ENCODE measurements at places on chromosomes 13 and 19. TPM values are rescaled to one million over a fixed set of nuclear protein-coding genes. Genes with fewer than 3 reads are reported as not detected.

DNA sequence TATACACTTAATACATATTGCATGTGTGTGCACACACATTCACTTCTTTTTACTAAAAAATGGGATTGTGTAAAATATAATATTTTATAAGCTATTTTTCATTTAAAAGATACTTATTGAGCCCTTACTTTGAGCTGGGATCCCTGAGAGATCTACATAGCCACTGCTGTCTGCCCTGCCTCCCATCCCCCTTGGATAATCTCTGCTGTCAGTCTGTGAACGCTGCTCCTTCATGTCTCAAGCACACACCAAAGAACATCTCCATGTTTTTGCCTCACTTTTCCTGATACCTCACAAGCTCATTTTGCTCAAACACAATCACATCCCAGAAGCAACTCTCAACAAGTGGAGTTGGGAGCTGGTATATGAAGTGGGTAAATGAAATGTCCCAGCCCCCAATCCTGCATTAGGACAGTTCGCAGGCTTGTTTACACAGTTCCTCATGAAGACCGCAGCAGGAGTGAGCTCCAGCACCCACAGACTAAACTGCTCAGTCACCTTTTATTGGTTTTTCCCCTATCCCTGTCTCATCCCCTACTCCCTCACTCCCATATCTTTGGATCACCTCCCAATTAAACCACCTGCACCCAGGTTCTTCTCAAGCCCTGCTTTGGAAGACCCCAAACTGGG lies 108.3 kb upstream of the FRY start:
- DNase-seq = no peak

DNA sequence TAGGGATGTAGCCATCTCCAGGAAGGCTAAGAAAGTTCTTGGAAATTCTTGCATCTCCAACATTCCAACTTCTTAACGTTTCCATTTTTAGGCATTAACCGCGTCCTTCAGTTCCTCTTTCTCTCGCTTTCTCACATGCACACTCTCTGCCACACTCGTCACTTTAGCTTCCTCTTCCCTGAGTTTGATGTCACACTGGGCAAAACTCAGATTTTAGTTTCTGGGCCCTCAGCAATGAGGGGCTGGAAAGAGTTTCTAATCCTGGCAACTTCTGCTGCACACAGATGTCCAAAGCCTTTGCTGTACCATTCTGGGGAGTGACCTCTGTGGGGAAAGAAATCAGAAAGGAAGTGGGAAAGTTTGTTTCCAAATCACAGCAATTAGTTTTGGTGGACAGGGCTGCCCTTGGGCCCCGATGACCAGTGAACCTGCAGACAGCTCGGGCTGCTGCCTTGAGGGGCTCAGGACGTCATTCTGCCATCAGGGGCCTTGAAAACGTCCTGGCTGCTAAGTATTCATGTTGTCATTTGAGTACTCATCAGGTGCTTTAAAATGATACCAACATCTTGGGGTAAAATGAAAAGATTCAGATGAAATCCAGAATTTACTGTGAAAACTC lies 89.3 kb downstream of the KL start:
- DNase-seq = no peak

- DNase-seq = no peak
These were observed 185.0 kb downstream of the ZNF536 start for GRCh38 chr19:30557212-30557611.

DNA sequence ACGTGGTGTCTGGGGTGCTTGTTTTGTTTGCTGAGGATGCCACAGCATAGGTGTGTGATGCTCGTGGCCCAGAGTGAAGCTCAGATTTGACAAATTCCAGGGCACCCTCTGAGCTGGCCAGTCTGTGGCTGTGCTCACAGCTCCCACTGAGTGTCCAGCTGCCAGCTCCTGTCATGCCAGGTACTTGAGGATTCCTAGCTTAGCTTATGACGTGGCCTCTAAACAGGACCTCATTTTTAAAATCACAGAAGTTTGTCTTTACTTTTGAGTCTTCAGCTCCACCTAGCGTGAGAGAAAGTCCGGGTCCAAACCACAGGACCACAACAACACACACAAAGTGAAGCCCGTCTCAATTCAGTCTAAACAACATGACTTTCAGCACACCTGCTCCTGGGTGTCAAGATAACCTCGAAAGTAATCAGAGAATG lies 117.3 kb downstream of the RAB20 start:
- DNase-seq = no peak

GRCh38 chr19:3881272-3882040 lies 971 bp downstream of the ATCAY start:
- no peak for DNase-seq

GRCh38 chr19:31512181-31512970 lies 163.1 kb upstream of the TSHZ3 start:
- no peak for DNase-seq

GRCh38 chr19:12727745-12728433 lies 4.2 kb upstream of the TNPO2 start:
- DNase-seq = no peak

- DNase-seq = no peak
These were observed 65.7 kb downstream of the SPACA7 start for GRCh38 chr13:112441779-112442310.

GRCh38 chr13:22091971-22092300 lies 421.1 kb downstream of the FGF9 start:
- DNase-seq = no peak

DNA sequence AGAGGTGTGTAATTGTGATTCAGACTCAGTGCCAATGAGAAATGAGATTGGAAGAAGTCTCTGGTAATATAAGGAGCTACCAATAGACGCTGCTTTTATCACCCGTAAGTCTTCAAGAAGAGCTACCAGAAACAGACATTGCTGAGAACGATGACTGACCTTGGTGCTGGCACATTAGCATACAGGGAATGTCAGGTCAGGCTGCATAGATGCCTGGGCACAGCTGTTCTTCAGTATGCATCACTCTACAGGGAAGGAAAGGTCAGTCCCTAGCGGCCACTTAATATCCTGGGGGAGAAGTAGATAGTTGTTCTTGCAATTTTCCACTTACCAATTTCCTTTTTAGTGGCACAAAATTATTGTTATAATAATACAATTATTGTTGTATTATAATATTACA lies 380.4 kb downstream of the PCDH9 start:
- no peak for DNase-seq

DNA sequence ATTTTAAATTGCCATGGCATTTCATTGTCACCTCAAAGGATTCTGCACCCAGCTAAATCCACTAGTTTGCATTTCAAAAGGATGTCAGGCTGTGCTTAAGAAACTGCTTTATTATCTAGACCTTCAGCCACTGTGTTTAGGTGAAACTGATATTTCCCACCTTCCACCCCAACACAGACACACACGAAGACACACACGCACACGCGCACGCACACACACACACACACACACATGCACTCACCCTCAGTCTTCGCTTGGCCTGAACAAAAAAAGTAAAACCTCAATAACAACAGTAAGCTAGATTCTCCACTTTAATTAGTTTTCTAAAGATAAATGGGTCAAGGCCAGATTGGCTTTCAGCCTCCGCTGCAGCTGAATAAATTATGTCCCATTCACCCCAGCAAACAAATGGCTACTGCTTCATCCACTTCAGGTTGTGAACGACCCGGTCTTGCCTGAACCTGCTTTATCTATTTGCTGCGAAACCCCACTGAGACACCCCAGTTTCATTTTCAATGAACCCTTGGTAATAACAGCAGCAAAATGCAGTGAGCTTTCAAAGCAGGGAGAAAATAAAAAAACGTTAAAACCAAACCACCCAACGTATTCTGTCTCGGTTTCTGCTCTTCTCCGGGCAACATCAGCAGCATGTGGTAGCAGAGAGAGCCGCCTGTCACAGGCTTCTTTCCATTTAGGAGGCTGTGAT lies 166.8 kb downstream of the DCT start:
- DNase-seq = no peak

GRCh38 chr19:55080968-55081769 lies 5.5 kb downstream of the EPS8L1 start:
- no peak for DNase-seq

DNA sequence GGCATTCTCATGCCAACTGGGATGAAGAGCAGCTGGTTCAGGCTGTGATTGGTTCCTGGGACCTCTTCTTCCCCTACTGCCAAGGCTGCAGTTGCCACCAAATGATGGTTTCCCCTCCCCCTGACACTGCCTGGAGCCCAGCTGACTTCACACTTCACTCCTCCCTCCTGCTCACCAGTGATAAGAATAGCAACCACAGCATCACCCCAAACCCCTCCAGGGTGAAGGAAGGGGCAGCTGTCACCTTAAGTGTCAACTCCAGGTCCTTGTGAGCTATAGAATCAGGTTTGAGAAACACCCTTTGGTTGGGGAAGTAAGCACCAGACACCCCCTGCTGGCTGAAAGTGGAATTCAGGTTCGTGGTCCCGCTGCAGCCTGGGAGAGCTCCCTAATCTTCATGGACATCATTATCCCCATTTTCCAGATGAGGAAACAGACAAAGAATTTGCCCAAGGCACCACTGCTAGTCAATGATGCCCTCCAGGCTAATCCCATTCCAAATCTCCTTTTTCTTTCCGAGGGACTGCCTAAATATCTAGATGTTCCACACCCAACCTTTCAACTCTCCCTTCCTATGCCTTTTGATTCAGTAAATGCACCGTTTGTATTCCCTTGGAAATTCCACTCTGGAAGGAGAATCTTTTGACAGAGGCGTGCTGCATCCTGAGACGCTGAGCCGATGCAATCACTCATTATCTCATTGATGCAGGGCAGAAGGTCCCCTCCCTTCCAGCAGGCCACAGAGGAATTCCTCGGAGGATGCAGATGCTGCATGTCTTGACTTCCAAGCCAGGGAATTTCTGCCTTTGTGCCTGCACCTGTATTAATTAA lies 50.6 kb upstream of the UQCRFS1 start:
- no peak for DNase-seq

GRCh38 chr19:16605553-16605994 lies 22.4 kb downstream of the MED26 start:
- no peak for DNase-seq

DNA sequence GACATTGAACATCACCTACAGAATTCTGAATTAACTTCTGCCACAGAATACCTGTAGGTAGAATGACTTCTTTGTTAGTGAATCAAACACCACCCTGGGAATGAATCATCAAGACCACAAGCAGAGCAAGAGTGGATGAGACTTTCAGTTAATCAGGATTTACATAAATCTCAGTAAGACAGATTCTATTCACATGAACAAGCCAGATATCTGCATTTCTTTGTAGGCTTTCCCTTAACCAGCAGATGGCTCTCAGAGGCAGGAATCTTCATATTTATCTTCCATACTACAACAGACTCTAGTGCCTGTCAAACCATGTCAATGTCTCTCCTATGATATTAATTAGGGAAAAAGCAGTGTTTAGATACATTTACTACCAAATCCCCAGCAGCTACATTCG lies 412.1 kb downstream of the KLF12 start:
- no peak for DNase-seq

DNA sequence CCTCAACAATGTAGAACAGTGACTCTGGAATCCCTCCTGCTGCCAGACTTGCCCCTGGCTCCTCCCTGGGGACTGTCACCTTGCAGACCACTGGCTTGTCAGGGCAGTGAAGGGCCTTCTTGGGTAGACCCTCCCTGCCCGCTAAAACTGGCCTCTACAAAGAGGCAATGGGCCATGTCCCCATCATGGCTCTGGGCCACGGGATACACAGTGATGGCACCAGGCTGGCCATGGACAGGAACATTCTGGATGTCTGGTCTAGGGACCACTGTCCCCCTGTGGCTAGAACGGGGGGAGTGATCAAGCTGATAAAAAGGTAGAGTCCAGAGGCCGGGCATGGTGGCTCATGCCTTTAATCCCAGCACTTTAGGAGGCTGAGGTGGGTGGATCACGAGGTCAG lies 60.9 kb downstream of the ACSBG2 start:
- DNase-seq = no peak

GRCh38 chr13:104847922-104848321 lies 1687.5 kb downstream of the EFNB2 start:
- no peak for DNase-seq

GRCh38 chr13:37141011-37141410 lies 35.5 kb upstream of the CSNK1A1L start:
- DNase-seq = no peak

GRCh38 chr13:95354680-95355487 lies 53.6 kb upstream of the ABCC4 start:
- no peak for DNase-seq

DNA sequence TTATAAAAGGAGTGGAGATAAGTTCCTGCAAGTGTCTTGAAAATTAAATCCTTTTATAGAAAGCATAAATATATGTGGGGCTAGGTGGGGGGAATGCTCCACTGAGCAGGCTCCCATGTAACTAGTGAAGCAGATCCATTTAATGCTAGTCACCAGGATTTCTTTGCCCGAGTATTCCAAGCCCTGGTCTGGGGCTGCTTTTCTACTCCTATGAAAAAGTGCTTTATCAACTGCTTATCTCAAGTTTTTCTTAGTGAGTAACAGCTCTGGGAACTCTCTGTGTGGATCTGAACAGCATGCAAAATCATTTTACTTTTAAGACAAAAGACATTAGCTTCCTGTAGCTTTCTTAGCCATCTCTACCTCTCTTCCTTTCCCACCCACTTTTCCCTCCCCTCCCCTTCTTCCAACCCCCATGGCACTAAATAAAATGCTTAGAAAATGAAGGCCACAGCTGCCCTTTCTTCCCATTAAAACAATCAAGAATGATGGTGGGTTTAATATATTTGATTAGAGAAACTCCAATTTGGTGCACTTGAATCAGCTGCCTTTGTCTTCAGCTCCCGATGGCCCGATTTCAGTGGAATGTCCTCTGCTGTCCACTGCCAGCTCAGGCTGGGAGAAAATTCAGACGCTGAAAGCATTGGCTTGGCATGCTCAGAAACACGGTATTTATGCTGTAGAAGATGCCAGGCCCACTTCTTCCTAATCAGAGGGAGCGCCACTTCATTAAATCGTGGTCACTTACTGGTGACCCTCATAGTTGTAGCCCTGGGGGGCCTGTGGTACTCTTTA lies 475.1 kb downstream of the FOXO1 start:
- DNase-seq = no peak

GRCh38 chr13:22812793-22813192 lies 368.0 kb upstream of the SGCG start:
- DNase-seq = no peak

Gene CBARP
- total RNA-seq = 0.38 TPM

Gene NRTN
- 1.5 TPM for total RNA-seq

Gene IZUMO4
- 11.4 TPM for total RNA-seq

Gene POU4F1
- not detected for total RNA-seq

Gene KCNRG
- total RNA-seq = not detected

Gene CNN1
- total RNA-seq = 55.5 TPM

Gene YJEFN3
- total RNA-seq = 0.08 TPM

Gene PNMA8A
- total RNA-seq = 0.38 TPM

Gene PLK5
- 0.66 TPM for total RNA-seq

Gene ZNF132
- 2.1 TPM for total RNA-seq

Gene ZNF90
- 1.1 TPM for total RNA-seq
